ENCODE measurements at places on chromosomes 12 and 14.

DNA sequence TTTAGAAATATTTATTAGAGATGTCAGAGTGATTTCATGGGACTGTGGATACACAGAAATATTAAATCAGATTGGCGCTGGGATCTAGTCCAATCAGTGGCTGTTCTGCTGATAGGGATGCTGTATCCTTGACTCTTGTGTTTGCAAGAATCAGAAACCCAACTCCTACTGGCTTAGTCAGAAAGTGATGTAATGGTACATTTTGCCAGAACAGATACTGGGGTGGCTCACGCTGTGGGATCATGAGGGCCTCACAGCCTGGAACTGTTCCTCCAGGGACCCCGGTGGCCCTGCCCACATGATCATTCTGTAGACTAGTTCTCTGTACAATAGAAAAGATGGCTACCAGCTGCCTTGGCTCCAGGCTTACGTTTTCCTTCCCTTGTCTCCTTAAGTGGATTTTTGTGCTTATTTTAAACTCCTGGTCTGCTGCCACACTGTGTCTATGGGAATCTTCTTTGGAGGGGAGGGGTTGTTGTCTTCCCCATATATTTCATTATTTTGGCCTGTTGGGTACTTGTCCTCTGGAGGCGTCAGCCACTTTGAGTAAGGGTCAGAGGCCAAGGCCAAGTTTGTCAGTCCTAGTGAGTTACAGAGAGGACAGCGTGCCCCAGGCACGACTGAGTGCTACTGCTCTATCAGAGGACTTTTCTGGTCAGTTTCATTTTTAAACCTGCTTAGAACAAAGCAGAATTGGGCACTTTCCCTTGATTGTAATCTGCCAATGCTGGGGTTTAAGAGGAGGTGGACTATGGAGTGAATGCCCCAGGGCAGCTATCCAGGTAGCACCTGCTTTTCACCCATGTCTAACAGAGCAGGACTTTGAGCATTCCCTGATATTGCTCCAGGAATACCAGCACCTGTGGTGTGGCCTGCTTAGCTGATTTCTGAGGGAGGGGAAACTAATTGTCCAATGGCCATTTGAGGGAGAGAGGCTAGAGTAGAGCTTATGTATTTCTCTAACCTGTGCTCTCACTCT, 164.3 kb downstream of the SLC5A8 start:
- no peak for DNase-seq
- no peaks in the 10 kb centered on the region for H3K27me3 ChIP-seq
- H3K27ac ChIP-seq, result no peak overlapping the region
- H3K4me3 ChIP-seq, result no peak overlapping the region
- peaks cover 12% of the 10 kb centered on the region for H3K4me1 ChIP-seq

DNA sequence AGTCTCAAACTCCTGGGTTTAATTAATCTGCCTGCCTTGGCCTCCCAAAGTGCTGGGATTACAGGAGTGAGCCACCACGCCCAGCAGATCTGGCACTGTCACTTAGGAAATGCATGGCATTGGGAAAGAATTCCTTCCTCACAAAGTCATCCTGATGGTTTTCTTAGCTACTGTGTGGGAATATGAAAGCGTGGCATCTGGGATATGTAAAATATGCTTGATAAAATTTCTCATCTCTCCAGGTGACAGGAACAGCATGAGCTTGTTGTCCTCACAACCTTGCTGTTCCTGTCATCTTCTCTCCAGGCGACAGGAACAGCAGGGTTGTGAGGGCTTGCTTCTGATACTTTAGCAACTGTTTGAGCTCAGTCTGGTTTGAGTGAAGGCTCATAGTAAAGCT, 16.1 kb upstream of the AICDA start:
- no peaks in the 10 kb centered on the region for H3K36me3 ChIP-seq
- H3K4me1 ChIP-seq, result no peaks in the 10 kb centered on the region
- DNase-seq, result no peak
- no peaks in the 10 kb centered on the region for H3K27me3 ChIP-seq

GRCh38 chr14:92323916-92324818, 1.2 kb downstream of the SLC24A4 start:
- H3K27me3 ChIP-seq, result no peaks in the 10 kb centered on the region
- H3K36me3 ChIP-seq, result no peaks in the 10 kb centered on the region
- H3K4me3 ChIP-seq, result no peak overlapping the region
- H3K4me1 ChIP-seq, result no peaks in the 10 kb centered on the region

GRCh38 chr12:93812626-93813025, 135.5 kb downstream of the CRADD start:
- DNase-seq, result no peak
- no peaks in the 10 kb centered on the region for H3K27me3 ChIP-seq
- H3K4me3 ChIP-seq, result no peak overlapping the region
- H3K4me1 ChIP-seq, result 0 out of 2 replicates have a peak, but pooled peaks cover 3% of the 10 kb centered on the region
- H3K27ac ChIP-seq, result no peak overlapping the region
- no peaks in the 10 kb centered on the region for H3K36me3 ChIP-seq

DNA sequence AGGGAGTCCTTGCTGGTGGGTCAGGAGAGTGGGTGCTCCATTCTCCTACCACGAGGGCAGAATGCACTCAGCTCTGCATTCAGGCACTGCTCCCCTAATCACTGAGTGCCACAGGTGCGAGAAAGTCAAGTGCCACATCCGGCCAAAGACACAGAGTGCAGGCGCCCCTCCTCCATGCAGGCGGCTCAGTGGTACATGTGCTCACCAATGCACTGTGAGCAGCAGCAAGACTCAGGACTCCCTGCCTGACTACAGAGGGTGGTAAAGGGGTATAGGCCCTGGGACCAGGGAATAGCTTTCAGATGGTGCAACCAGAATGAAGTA, 32.9 kb downstream of the ZFYVE21 start:
- no peak overlapping the region for H3K4me3 ChIP-seq
- no peak overlapping the region for H3K27ac ChIP-seq
- no peak for DNase-seq
- H3K4me1 ChIP-seq, result no peaks in the 10 kb centered on the region
- no peaks in the 10 kb centered on the region for H3K27me3 ChIP-seq

GRCh38 chr14:81963846-81964245, 430.2 kb upstream of the SEL1L start:
- H3K36me3 ChIP-seq, result no peaks in the 10 kb centered on the region
- DNase-seq, result no peak
- no peak overlapping the region for H3K27ac ChIP-seq
- H3K4me1 ChIP-seq, result no peaks in the 10 kb centered on the region
- H3K4me3 ChIP-seq, result no peak overlapping the region

DNA sequence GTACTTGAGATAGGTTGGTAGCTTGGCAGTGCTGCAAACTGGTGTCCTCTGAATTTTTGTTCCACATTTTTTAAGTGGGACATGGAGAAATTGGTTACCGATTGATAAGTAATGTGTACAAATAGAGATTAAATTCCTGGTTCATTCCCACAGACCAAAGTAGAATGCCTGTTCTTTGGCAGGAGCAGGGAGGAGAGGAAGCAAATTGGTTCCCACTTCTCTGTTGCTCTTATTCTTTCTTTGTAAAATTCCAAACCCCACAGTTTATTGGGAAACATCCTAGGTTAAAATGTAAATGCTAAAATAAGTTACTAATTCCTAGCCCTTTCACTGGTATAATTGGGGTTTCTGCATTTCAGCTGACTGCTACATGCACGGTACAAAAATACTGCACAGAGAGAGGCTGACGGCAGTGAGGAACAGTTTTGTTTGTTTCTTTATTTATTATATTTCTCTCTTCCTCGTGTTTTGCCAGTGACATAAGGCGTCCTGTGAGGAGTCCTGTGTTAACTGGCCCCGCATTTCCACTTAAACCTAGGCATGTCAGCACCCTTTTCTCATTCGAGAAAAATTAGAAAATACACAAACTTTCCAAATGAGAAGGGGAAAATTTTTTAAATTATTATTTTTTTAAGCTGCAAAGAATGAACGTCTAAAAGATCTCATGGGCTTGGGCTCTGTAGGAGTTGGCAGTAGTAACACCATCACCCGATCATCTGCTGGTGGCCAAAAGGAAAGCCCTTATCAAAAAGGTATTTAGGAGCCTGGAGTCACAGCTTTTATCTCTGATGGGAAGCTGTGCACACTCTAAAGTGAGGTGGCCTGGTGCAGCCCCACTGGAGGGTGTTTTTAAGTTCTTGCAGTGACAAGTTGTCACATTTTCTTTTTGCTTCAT, 25.4 kb upstream of the BCL7A start:
- peaks cover 8% of the 10 kb centered on the region for H3K4me1 ChIP-seq
- no peak overlapping the region for H3K27ac ChIP-seq
- H3K36me3 ChIP-seq, result no peaks in the 10 kb centered on the region

DNA sequence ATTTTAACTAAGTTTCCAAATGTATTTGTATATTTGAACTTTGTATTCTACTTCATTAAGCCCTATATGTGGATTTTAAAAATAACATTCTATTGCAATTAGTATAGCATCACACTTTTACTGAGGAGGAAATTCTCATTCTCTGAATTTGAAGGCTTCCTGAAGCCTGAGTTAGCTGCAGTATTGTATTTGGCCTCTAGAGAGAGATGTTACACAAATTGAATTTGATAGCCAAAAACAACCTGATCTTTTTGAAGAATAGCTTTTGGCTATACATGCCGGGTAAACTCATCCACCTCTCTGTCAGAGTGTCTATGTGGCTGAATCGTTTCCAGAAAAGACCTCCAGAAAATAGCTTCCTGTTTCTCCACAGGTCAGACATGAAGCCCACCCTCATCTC, 316.5 kb upstream of the OR4E1 start:
- H3K36me3 ChIP-seq, result no peaks in the 10 kb centered on the region
- H3K4me1 ChIP-seq, result no peaks in the 10 kb centered on the region
- H3K27me3 ChIP-seq, result no peaks in the 10 kb centered on the region

- H3K27me3 ChIP-seq, result no peaks in the 10 kb centered on the region
- no peaks in the 10 kb centered on the region for H3K36me3 ChIP-seq
- no peak for DNase-seq
- no peaks in the 10 kb centered on the region for H3K4me1 ChIP-seq
- H3K4me3 ChIP-seq, result no peak overlapping the region
- H3K27ac ChIP-seq, result no peak overlapping the region
Observed at GRCh38 chr14:28057359-28058296, 709.0 kb upstream of the FOXG1 start.

GRCh38 chr12:129873833-129874208, 30.0 kb downstream of the TMEM132D start:
- no peak overlapping the region for H3K4me3 ChIP-seq
- no peaks in the 10 kb centered on the region for H3K4me1 ChIP-seq
- no peak for DNase-seq
- H3K36me3 ChIP-seq, result no peaks in the 10 kb centered on the region
- no peaks in the 10 kb centered on the region for H3K27me3 ChIP-seq

GRCh38 chr12:15074351-15074750, 101.5 kb downstream of the PDE6H start:
- no peaks in the 10 kb centered on the region for H3K27me3 ChIP-seq
- no peaks in the 10 kb centered on the region for H3K4me1 ChIP-seq
- no peak overlapping the region for H3K4me3 ChIP-seq
- no peak for DNase-seq
- H3K27ac ChIP-seq, result no peak overlapping the region

DNA sequence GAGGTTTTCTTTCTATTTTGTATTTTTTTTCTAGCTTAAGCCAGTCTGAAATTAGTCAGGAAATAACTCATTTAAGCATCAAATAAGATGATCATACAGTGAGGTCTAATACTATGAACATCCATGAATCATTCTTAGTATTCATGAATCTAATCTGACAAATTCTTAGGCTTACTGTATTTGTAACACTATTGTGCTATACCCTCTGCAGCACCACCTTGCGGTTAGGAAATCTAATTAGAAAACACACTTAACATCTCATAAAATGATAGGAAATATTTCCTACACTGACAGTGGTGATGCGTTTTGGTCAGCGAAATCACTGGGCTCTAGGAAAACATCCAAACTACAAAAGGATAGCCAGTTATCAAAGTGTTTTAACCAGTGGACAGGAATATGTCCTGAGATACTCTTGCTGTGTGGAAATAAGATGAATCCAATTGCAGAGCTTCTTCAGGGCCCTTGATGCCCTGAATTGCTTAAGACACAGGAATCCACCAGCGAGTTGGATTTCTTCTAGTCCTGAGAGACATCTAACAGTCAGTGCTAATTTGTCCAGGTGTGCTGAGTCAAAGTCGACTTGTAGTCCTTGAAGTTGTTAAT, 109.3 kb upstream of the MYF6 start:
- DNase-seq, result peak; percentile 18
- H3K4me1 ChIP-seq, result 0 out of 2 replicates have a peak, but pooled peaks cover 4% of the 10 kb centered on the region
- H3K27me3 ChIP-seq, result no peaks in the 10 kb centered on the region
- no peaks in the 10 kb centered on the region for H3K36me3 ChIP-seq
- no peak overlapping the region for H3K27ac ChIP-seq
- no peak overlapping the region for H3K4me3 ChIP-seq

DNA sequence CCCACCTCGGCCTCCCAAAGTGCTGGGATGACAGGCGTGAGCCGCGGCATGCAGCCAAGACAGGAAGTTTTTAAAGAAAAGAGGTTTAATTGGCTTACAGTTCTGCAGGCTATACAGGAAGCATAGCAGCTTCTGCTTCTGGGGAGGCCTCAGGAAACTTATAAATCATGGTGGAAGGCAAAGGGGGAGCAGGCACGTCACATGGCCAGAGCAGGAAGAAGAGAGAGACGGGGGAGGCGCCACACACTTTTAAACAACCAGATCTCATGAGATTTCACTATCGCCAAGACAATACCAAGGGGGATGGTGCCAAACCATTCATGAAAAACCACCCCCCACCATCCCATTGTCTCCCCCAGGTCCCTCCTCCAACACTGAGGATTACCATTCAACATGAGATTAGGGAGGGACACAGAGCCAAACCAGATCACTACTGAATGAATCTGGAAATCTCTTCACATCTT, 14.1 kb downstream of the CCDC63 start:
- H3K27ac ChIP-seq, result no peak overlapping the region
- no peaks in the 10 kb centered on the region for H3K27me3 ChIP-seq
- no peak for DNase-seq
- H3K4me3 ChIP-seq, result no peak overlapping the region
- no peaks in the 10 kb centered on the region for H3K4me1 ChIP-seq
- H3K36me3 ChIP-seq, result no peaks in the 10 kb centered on the region

GRCh38 chr12:33265900-33266299, 173.7 kb downstream of the SYT10 start:
- no peak for DNase-seq
- H3K27me3 ChIP-seq, result no peaks in the 10 kb centered on the region
- no peak overlapping the region for H3K27ac ChIP-seq
- no peaks in the 10 kb centered on the region for H3K36me3 ChIP-seq
- H3K4me1 ChIP-seq, result peaks cover 18% of the 10 kb centered on the region
- H3K4me3 ChIP-seq, result no peak overlapping the region

GRCh38 chr12:34396006-34396860, 373.9 kb downstream of the ALG10 start:
- H3K27ac ChIP-seq, result no peak overlapping the region
- no peaks in the 10 kb centered on the region for H3K4me1 ChIP-seq
- H3K27me3 ChIP-seq, result no peaks in the 10 kb centered on the region
- peak; percentile 0 for DNase-seq
- H3K36me3 ChIP-seq, result no peaks in the 10 kb centered on the region

GRCh38 chr12:120466560-120467315, 2.8 kb downstream of the SRSF9 start:
- peaks cover 2% of the 10 kb centered on the region for H3K36me3 ChIP-seq
- H3K4me3 ChIP-seq, result no peak overlapping the region
- H3K4me1 ChIP-seq, result peaks cover 5% of the 10 kb centered on the region
- H3K27ac ChIP-seq, result no peak overlapping the region
- peak; percentile 54 for DNase-seq

- no peaks in the 10 kb centered on the region for H3K4me1 ChIP-seq
- DNase-seq, result no peak
- no peaks in the 10 kb centered on the region for H3K36me3 ChIP-seq
- H3K27me3 ChIP-seq, result no peaks in the 10 kb centered on the region
Observed at GRCh38 chr12:99713946-99714520, 66.5 kb downstream of the GARIN6 start.

Measured in Caco-2 (cell line).